ENCODE measurements at places on chromosomes 6 and 20. TPM values are rescaled to one million over a fixed set of nuclear protein-coding genes. Genes with fewer than 3 reads are reported as not detected.

Gene ARFGEF3
- total RNA-seq, result 5.8 TPM

Gene CTCFL
- total RNA-seq, result not detected

- no peak for DNase-seq
These were observed 12.4 kb upstream of the PDE7B start for GRCh38 chr6:135839121-135839520.

- no peak for DNase-seq
These were observed 173.6 kb downstream of the ANKRD60 start for GRCh38 chr20:58054780-58055373.

GRCh38 chr6:106557837-106558236 lies 71.5 kb downstream of the RTN4IP1 start:
- no peak for DNase-seq

DNA sequence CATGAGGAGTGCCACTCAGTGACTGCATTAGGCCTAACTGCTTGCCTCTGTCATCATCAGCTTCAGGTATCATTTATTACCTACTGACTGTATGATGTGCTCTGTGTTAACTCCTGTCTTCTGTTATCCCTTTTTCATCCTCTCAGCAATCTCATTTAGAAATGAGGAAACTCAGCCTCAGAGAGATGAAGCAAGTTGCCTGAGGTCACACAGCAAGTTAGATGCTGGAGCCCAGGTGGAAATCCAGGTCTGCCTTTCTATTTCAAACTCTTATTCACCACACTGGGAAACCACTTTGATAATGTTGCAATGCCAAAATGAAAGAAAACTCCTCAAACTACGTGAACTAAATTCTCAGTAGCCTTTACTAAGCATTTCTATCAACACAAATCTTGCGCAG lies 1.3 kb downstream of the FERMT1 start:
- DNase-seq, result no peak
